NCI-H526 (cell line): ENCODE measurements at places on chromosomes 3 and 15.

- no peak for DNase-seq
Measured at GRCh38 chr3:178583963-178584575, 47.8 kb downstream of the KCNMB2 start.

GRCh38 chr15:39461536-39462130 is 119.2 kb upstream of the THBS1 start:
- DNase-seq, result no peak

DNA sequence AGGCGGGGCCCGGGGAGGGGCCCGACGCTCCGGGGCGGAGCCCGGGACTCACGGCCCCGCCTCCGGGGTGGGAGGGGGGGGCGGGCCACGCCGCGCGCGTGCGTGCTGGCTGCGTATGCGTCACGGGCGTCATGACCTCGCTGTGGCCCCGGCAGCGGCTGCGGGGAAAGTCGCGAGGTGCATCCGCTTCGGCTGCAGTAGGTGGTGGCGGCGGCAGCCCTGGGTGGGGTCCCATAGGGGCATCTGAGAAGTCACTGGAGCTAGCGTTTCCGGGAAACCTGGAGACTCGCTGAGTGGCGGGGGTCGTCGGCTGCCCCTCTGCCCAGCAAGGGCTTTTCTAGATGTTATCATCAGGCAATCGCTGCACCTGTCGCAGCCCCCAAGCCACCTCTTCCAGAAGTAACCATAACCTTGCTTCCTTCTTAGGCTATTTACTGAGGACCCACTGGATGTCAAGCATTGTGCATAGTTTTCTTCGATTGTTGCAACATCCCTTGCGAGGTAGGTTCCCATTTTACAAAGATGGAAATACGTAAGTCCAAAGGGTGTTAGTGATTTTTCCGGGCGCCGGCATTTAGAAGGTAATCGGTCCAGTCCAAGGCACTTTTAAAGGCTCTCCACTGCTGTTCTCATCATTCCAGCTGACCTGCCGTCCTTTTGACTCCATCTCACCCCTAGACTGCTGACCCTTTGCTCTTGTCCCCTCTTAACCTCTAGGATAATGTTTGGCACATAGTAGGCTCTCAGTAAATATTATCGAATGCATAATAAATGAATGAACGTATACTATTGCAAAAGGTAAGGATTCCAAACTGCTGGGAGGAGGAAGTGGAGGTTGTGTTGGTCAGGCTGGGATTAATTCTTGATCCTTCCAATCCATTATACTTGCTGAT is at the start of gene GDPGP1:
TSS of gene GDPGP1 (plus strand) at position 114 of the 893 bp plus-strand sequence. CDS start 6,700 bp downstream, outside the sequence.
- DNase-seq, result peak; percentile 44

- DNase-seq, result no peak
Measured at GRCh38 chr3:138227650-138228049, 40.5 kb downstream of the ARMC8 start.

DNA sequence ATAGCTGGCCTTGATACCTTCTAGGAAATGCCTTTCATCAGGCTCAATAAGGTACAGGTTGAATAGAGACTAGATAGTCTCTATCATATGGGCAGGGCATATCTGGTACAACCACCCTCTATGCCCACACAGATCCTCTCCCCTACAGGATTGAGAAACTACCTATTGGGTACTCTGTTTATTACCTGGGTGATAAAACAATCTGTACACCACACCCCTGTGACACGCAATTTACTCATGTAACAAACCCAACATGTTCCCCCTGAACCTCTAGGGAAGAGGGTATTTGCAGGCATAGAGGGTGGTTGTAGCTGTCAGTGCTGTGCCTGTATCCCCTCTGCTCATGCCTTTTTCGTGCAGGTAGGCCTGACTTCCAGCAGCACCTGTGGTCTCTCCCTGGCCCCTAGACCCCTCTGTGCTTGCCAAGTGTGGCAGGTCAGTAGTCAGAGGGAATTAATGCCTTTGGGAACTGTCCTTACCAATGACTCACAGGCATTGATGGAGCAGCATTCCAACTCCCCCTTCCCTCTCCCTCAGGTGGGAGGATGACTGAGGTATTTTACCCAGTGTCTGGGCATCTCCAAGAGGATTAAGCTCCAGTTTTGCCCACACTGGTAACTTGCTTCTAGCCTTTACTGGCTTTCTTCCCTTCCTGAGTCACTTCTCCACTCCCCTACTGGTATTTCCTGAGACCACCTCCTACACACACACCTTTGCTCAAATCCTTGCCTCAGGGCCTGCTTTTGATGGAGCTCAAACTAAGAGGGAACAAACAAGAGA is 18.3 kb downstream of the CLSTN2 start:
- no peak for DNase-seq

DNA sequence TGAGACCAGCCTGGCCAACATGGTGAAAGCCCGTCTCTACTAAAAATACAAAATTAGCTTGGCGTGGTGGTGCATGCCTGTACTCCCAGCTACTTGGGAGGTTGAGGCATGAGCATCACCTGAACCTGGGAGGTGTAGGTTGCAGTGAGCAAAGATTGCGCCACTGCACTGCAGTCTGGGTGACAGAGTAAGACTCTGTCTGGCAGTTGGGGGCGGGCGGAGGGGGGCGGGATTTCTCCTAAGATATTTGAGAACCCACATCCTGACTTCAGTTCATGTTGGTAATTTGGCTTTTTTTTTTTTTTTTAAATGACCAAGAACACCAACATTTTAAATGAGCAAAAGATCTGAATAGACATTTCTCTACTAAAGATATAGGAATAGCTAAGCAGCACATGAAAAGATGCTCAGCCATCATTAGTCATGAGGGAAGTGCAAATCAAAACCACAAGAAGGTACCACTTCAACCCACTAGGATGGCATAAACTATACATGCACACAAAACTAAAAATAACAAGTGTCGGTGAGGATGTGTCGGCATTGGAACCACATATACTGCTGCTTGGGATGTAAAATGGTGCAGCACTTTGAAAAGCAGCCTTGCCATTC is 75.6 kb upstream of the LMOD3 start:
- no peak for DNase-seq

DNA sequence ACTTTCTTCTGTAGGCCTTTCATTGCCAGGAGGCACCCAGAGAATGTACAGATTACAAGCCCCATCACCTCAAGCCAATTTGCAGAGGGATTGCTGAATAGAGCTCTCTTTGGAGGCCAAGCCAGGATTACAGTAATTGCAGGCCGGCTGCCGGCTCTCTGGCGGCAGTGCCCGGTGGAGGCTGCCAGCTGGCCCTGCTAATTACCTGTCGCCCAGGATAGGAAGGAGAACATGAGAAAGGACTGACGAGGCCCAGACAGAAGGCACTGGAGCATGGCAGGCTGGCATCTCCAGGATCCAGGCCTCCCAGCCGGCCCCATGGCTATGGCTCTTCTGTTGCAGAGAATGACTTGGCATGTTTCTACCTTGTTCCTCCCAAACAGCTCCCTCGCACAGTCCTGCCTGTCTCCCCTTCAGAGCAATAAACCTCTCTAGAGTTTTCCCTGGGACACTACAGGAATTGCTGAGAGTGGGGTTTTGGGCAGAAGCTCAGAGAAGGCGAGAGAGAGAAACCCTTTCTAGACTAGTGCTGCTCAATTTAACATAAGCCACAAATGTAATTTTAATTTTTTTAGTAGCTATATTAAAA is 273.6 kb upstream of the PROK2 start:
- DNase-seq, result peak; percentile 10

- no peak for DNase-seq
Measured at GRCh38 chr3:153051427-153052095, 110.5 kb upstream of the RAP2B start.

DNA sequence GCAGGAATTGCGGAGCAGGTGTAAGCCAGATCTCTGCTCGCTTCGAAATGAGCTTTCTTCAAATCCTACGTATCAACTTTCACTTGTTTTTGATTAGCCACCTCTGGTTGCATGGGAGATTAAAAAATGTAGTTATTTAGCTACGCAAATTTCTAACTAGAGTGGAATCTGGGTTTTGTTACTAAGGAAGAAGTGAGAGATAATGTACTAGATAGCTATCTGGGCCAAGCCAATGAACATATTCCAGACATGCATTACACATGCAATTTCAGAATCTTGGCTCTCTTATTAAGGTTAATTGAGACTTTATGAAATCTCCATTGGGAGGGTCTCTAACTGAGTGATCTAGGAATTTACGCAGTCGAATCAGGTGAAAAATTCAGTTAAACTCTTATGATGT is 765.7 kb downstream of the DIPK2A start:
- peak; percentile 44 for DNase-seq

- no peak for DNase-seq
Measured at GRCh38 chr3:140859592-140860336, 81.9 kb upstream of the SLC25A36 start.

DNA sequence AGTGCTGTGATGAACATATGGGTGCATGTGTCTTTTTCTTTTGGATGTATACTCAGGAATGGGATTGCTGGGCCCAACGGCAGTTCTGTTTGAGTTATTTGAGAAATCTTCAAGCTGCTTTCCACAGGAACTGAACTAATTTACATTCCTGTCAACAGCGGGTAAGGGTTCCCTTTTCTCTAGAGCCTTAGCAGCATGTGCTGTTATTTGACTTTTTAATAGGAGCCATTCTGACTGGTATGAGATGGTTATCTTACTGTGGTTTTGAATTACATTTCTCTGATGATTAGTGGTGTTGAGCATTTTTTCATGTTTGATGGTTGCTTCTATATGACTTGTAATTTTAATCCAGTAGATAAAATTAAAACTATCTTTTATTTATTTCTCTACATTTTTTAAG is 1168.6 kb upstream of the ALCAM start:
- DNase-seq, result peak; percentile 57

GRCh38 chr15:93700051-93700450 is 531.3 kb upstream of the MCTP2 start:
- no peak for DNase-seq

GRCh38 chr3:38958026-38958720 is 93.6 kb downstream of the SCN11A start:
- DNase-seq, result no peak

DNA sequence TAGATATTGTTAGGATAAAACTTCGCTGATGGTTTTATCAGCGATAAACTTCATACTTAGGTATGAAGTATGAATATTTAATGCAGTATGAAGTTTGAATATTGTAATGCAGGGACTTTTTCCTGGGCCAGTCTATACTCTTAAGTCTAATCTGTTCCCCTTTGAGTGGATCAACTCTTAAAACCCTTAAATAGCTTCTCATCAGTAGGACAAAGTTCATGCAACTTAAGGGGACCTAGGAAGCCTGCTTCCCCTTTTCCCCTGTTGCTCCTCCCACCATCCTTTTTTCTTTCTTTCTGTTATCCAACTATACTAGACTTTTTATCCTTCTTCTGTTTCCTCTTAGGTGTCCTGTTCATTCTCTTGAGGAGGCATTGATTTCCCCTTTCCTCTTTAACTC is 78.7 kb downstream of the MITF start:
- DNase-seq, result no peak

DNA sequence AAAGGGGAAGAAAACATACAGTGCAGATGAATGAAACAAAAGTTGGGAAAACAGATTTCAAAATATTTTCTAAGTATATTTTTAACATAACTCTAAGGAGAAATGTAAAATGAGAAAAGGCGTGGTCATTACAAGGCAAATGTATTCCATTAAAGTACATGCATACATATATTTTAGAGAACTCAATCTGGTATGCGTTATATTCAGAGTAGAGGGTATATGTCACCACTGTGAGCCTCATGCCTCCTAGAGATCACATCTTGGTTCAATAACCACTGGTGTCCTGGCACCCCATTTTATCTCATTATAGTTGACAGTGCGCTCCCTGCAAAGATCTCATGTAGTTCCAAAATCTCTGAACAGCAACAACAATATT is 77.5 kb downstream of the SMARCC1 start:
- no peak for DNase-seq

DNA sequence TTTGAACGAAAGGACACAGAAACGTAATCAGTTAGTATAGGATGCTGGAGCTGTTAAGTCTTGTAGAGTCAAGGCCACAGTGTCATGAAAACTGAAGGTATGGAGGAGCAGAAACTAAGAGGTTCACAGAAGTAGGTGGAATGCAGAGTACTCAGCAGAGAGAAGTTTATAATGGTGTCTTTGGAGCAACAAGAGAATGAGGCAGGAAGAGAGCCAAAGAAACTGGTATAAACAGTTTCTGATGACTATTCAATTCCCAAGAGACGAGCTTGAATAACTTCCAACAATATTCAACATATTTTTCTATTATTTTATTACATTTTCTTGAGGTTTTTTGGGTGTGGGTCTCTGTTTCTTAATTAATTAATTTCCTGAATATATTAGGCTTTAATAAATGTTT is 29.6 kb downstream of the GALK2 start:
- no peak for DNase-seq

DNA sequence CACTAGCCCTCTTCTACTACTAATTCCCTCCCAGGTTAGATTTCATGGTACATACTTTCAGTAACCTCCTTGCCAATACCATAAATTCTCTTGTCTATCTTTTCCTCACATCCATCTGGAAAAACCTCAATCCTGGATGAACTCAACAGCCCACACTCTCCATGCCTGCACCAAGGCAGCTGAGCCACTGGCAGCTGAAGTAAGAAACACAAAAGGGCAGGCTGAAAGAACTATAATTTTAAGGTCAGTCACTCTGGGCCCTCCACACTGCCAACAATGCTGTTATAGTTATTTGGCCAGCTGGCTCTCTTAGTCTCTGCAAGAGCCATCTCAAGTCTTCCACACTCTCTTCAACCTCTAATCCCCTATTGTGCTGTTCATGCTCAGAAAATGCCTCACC is 15.1 kb upstream of the TIPARP start:
- no peak for DNase-seq

GRCh38 chr3:3783696-3784095 is 15.5 kb upstream of the LRRN1 start:
- DNase-seq, result no peak

GRCh38 chr15:48486228-48486627 is 155.0 kb downstream of the DUT start:
- no peak for DNase-seq

- DNase-seq, result no peak
Measured at GRCh38 chr15:60609721-60610320, 130.9 kb upstream of the ICE2 start.

- DNase-seq, result no peak
Measured at GRCh38 chr15:98728082-98728810, 79.9 kb downstream of the IGF1R start.

DNA sequence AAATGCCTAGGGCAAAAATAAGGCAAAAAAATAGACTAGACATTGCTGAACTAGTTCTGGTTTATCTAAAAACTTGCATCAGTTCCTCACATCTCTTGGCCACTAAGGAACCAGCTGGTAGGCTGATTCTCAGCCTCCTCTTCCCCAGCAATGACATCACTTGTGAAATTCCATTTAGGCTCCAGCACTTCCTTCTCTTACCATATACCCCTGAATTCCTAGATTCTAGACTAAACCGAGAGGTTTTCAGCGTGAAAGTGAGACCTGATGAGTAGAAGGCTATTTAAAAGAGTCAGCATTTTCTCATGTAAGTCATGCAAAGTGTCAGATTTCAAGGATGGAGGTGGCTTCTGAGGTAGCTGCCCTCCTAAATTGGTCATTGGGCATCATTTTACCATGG is 247.1 kb upstream of the CDIN1 start:
- DNase-seq, result no peak

DNA sequence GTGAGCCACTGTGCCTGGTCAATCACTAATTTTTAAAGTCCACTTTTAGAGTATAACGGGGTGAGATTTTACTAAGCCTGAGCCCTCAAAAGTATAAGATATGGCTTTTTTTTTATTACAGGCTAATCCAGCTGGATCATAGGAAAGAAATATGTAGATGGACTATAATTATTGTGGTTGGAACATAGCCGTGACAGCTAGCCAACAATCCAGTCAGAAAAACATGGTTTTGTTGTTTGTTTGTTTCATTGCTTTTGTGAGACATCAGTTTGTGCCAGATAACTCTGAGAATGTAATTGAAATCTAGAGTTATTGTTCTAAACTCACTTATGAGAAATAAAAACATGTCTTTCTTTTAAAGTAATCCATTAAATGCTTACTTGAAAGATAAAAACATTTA is 37.3 kb upstream of the ATOSA start:
- DNase-seq, result no peak
